ENCODE measurements at places on chromosomes 1 and 21. TPM values are rescaled to one million over a fixed set of nuclear protein-coding genes. Genes with fewer than 3 reads are reported as not detected.

DNA sequence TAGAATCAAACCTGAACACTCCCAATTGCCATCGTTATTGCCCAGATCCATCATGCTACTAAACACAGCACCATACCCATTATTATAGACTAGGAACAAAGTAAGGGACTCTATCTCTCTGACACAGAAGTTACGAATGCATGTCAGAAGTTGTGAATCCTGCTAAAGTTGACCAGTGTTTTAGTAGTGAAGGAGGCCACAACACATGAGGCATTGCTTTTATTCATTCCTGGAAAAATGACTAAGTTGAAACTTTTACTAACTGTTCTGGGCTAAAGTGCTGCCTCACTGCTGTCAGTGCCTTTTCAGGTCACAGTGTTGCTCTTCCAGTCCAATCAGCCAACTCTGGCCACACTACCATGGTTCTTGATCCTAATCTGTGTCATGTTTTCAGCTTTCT lies 911.1 kb downstream of the TTLL7 start:
- H3K4me3 ChIP-seq: no peak overlapping the region
- no peak overlapping the region for H3K27ac ChIP-seq

DNA sequence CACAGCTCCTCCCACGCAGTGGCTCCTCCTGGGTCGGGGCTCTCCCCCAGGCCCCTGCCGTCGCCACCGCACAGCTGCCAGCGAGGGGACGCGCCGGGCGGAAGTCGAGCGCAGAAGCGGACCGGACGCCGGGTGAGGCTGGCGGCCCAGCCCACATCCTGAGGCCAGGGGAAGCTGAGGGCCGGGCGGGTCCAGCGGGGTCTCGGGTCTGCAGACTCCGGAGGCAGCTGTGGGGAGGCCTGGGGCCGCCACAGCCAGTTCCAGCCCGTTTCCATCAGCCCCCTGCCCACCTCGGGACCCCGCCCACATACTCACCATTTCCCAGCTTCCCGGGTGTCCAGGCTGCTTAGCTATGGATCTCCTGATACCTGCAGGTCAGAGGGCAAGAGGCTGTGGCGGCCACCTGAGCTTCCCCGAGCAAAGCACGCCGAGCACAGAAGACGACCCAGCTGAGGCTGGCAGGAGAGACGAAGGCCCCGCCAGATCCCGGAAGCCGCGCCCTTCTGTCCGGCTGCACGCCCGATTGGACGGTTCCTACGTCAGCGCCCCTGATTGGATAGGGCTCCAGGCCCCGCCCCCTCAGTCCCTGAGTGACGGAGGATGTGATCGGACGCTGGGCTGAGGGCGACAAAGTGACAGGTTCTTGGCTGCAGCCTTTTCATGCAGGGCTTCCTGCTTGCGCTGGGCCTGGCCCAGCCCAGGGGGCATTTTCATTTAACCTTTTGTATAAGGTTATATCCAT lies 38.7 kb upstream of the ZNF124 start:
- H3K4me3 ChIP-seq: peak overlapping the region; percentile 59
- DNase-seq: peak; percentile 99
- no peaks in the 10 kb centered on the region for H3K27me3 ChIP-seq
- peaks cover 10% of the 10 kb centered on the region for H3K4me1 ChIP-seq
- H3K36me3 ChIP-seq: no peaks in the 10 kb centered on the region
- H3K27ac ChIP-seq: peak overlapping the region; percentile 31

DNA sequence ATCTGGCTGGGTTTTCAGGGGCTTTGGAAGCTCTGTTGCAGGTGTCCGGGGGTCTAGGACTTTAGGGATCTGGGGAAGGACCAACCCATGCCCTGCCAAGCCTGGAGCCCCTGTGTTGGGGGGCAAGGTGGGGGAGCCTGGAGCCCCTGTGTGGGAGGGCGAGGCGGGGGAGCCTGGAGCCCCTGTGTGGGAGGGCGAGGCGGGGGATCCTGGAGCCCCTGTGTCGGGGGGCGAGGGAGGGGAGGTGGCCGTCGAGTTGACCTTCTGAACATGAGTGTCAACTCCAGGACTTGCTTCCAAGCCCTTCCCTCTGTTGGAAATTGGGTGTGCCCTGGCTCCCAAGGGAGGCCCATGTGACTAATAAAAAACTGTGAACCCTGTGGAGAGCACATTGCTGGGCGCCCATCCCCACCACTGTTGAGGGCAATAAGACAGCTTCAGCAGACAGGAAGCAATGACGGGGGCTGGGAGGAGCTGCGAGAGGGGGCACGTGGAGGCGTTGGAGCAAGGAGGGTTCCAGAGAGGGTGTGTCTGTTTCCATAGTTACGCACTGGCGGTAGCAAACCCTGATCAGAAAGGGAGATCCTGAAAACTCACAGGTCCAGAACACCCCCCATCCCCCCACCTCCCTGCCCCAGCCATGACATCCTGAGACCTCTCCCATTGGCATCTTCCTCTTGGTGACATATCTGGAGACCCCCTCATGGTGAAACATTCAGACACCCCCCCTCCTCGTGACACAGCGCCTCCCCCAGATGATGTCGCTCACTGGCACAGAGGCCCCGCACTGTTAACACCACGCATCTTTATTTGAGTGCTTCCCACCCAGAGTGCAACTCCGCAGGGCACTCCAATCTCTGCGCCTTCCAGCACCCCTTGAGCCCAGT lies 8.4 kb downstream of the MYBPH start:
- H3K4me3 ChIP-seq: no peak overlapping the region
- H3K27me3 ChIP-seq: no peaks in the 10 kb centered on the region
- H3K27ac ChIP-seq: no peak overlapping the region

DNA sequence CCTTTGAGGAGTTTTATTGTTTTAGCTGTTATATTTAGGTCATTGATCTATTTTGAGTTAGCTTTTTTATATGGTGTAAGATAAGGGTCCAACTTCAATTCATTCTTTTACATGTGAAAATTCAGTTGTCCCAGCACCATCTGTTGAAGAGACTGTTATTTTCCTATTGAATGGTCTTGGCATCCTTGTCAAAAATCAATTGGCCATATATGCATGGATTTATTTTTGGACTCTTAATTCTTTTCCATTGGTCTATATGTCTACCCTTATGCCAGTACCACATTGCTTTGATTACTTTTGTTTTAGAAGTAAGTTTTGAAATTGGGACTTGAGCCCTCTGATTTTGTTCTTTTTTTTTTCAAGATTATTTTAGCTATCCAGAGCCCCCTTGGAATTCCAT lies 35.8 kb upstream of the HUNK start:
- no peaks in the 10 kb centered on the region for H3K27me3 ChIP-seq
- no peak for DNase-seq
- H3K4me1 ChIP-seq: no peaks in the 10 kb centered on the region
- no peak overlapping the region for H3K27ac ChIP-seq
- H3K4me3 ChIP-seq: no peak overlapping the region

GRCh38 chr1:107536266-107536665 lies 395.4 kb downstream of the NTNG1 start:
- no peaks in the 10 kb centered on the region for H3K36me3 ChIP-seq
- H3K4me1 ChIP-seq: peaks cover 16% of the 10 kb centered on the region
- no peak overlapping the region for H3K4me3 ChIP-seq
- H3K27ac ChIP-seq: no peak overlapping the region
- no peak for DNase-seq
- no peaks in the 10 kb centered on the region for H3K27me3 ChIP-seq

GRCh38 chr1:235511470-235512240 lies 7.4 kb upstream of the B3GALNT2 start:
- peak; percentile 16 for DNase-seq
- H3K4me1 ChIP-seq: no peaks in the 10 kb centered on the region
- no peaks in the 10 kb centered on the region for H3K36me3 ChIP-seq

GRCh38 chr1:40595623-40596022 lies 64.2 kb downstream of the ZNF684 start:
- DNase-seq: no peak
- no peaks in the 10 kb centered on the region for H3K27me3 ChIP-seq
- no peak overlapping the region for H3K27ac ChIP-seq
- H3K4me1 ChIP-seq: no peaks in the 10 kb centered on the region
- H3K36me3 ChIP-seq: no peaks in the 10 kb centered on the region

GRCh38 chr1:149962039-149962647 lies 25.5 kb upstream of the MTMR11 start:
- DNase-seq: peak; percentile 74
- H3K27ac ChIP-seq: no peak overlapping the region
- H3K4me1 ChIP-seq: no peaks in the 10 kb centered on the region
- no peaks in the 10 kb centered on the region for H3K27me3 ChIP-seq
- no peak overlapping the region for H3K4me3 ChIP-seq
- peaks cover 14% of the 10 kb centered on the region for H3K36me3 ChIP-seq

DNA sequence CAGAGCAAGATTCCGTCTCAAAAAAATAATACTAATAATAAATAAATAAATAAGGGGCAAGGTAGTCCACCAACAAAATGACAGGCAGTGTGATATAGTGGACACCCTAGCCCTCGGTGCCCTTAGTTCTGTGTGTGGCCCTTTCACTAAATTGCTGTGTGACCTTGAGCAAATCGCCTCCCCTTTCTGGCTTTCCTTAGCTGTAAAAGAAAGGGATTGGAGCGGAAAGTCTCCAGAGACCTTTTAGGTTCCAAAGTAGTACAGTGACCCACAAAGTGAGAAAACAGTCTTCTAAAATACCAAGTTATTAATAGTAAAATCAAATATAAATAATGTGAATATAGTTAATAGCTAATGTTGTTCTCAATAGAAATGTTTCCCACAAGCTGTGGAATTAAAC lies 7.6 kb downstream of the LMNA start:
- no peak for DNase-seq
- no peaks in the 10 kb centered on the region for H3K27me3 ChIP-seq
- H3K36me3 ChIP-seq: no peaks in the 10 kb centered on the region
- peaks cover 26% of the 10 kb centered on the region for H3K4me1 ChIP-seq

GRCh38 chr1:15231714-15232201 lies 15.3 kb upstream of the FHAD1 start:
- H3K36me3 ChIP-seq: no peaks in the 10 kb centered on the region
- H3K4me3 ChIP-seq: no peak overlapping the region
- H3K27ac ChIP-seq: no peak overlapping the region
- DNase-seq: no peak
- peaks cover 6% of the 10 kb centered on the region for H3K4me1 ChIP-seq

GRCh38 chr1:85417876-85418275 lies 47.1 kb downstream of the DDAH1 start:
- DNase-seq: no peak
- no peak overlapping the region for H3K27ac ChIP-seq
- H3K4me1 ChIP-seq: no peaks in the 10 kb centered on the region
- H3K27me3 ChIP-seq: no peaks in the 10 kb centered on the region

FLG2 gene
- not detected for total RNA-seq

CRYZL1 gene
- 80.0 TPM for total RNA-seq

CELA3B gene
- not detected for total RNA-seq

JAM2 gene
- total RNA-seq: 1.9 TPM

SH3BGR gene
- 12.2 TPM for total RNA-seq

SLC44A3 gene
- total RNA-seq: 1.7 TPM

ZZZ3 gene
- total RNA-seq: 85.1 TPM

RIMKLA gene
- total RNA-seq: 5.4 TPM
